Activated naive CD8-positive, alpha-beta T cell treated with anti-CD3 and anti-CD28 coated beads, Interleukin-2, amount 50 U/mL, for 24 hours (primary cell): ENCODE measurements at places on chromosomes 11 and 22.
A peak's percentile ranks its signal among the peaks of the same experiment; 100 is the strongest.

GRCh38 chr22:42930810-42931420 lies 73.8 kb upstream of the ARFGAP3 start:
- no peak overlapping the region for H3K4me3 ChIP-seq
- H3K27me3 ChIP-seq = no peaks in the 10 kb centered on the region
- H3K36me3 ChIP-seq = peaks cover 4% of the 10 kb centered on the region

DNA sequence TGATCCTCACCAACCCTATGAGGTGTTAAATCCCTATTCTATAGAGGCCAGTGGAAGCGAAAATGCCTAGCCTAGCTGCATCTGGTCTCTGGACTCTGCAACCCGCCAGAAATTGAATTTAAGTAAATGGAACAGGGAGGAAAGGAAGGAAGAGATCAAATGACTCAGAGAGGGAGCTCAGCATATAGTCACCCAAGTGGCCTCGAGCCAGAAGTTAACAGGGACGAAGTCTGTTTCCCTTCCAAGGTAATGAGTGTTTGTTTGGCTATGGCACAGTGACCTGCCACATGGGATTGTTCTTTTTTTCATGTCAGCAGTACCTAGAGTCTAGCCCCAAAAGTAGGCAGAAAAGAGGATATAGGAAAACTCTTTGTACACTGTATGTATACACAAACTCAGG lies 66.3 kb downstream of the PAK1 start:
- no peaks in the 10 kb centered on the region for H3K27me3 ChIP-seq
- DNase-seq = no peak

GRCh38 chr11:117107701-117108590 lies 9.7 kb upstream of the SIK3 start:
- H3K27me3 ChIP-seq = no peaks in the 10 kb centered on the region
- no peaks in the 10 kb centered on the region for H3K36me3 ChIP-seq
- no peak for DNase-seq
- H3K4me1 ChIP-seq = peaks cover 4% of the 10 kb centered on the region
- H3K27ac ChIP-seq = no peak overlapping the region

DNA sequence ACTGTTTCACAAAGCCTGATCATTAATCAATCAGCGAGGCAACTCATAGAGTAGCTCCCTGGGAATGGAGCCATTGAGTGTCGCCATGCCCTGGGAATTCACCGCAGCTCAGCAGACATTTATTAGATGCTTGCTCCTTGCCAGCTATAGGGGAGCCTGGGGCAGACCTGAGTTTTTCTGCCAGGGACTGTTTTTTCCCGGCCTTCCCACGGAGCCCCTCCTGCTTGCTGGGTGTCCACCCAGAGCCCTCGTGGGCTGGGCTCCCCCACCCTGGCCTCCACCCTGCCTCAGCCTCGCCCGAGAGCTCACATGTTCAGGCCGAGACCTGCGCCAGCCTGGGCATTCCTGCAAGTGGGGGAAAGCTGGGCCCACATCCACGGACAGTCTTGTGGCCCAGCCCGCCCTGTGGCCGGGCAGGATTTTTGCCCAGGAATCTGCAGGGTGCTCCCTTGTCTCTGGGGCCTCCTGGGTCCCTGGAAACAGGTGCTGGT lies 64.9 kb downstream of the SMIM38 start:
- no peaks in the 10 kb centered on the region for H3K4me1 ChIP-seq
- H3K27ac ChIP-seq = no peak overlapping the region
- no peak for DNase-seq

GRCh38 chr22:47789171-47789570 lies 1026.7 kb downstream of the TBC1D22A start:
- H3K4me1 ChIP-seq = no peaks in the 10 kb centered on the region
- H3K27me3 ChIP-seq = peaks cover 8% of the 10 kb centered on the region
- peaks cover 2% of the 10 kb centered on the region for H3K36me3 ChIP-seq
- DNase-seq = no peak

DNA sequence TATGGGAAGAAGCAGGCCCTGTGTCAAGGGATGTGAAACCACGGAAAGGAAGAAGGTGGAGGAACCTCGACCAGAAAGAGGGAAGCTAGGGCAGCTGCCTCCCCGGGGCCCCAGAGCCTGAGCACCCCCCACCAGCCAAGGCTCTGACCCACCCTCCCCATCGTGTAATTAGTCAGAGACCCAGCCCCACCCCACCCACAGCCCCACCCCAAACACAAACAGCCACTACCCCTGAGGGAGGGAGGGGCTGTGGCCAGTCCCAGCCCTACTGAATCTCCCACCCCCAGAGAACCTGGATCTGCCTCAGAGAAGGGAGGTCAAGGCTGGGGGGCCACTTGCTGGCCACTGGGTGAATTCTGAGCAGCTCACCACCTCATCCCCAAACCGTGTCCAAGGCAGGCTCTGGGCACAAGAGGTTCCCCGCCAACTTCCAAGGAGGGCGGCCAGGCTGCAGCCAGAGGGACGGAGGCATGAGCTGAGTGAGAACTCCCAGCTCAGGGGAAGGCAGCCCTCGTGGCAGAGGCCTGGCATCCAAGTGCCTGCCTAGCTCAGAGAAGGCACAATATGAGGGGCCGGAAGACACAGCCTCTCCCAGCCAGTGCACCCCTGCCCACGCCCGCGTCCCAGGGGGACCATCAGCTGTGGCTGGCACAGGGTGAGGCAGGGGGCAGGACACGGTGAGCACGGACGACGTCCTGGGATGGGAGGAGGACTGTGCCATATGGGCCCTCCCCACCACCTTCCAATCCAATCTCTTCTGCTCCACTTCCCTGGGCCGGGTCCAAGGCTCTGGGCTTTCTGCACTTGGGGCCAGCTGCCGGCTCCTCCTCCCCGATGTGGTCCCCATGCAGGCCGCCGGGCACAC lies 2.7 kb downstream of the PLXNB2 start:
- DNase-seq = no peak
- peaks cover 6% of the 10 kb centered on the region for H3K27me3 ChIP-seq
- no peak overlapping the region for H3K27ac ChIP-seq
- peaks cover 17% of the 10 kb centered on the region for H3K4me1 ChIP-seq
- H3K36me3 ChIP-seq = no peaks in the 10 kb centered on the region

DNA sequence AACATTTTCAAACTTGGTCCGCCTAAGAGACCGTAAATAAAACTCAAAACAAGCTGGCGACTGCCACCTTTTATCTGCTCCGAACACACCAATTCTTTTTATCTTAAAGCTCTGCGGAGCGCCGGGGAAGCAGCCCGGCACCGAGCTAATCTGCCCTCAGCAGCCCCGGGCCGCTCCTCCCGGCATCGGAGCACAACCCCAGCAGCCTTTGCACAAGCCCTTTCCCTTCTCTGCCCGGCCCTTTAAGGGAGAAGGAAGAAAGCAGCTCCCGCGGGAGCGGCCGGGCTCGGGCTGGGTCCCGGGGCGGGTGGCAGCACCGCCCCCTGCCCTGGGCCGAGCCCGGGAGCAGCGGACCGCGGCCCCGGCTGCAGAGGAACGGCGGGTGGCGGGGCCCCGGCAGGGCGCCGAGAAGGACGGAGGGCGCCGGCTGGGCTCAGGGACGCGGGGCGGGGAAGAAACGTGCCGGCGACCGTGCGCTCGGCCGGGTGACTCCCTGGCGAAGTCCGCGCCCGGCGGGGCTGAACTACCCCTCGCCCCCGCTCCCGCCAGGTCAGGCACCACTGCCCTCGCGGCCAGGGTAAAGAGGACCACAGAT lies 133.6 kb upstream of the C11orf58 start:
- peaks cover 25% of the 10 kb centered on the region for H3K4me1 ChIP-seq
- H3K27me3 ChIP-seq = peaks cover 54% of the 10 kb centered on the region
- H3K4me3 ChIP-seq = peak overlapping the region; percentile 76
- no peak overlapping the region for H3K27ac ChIP-seq

DNA sequence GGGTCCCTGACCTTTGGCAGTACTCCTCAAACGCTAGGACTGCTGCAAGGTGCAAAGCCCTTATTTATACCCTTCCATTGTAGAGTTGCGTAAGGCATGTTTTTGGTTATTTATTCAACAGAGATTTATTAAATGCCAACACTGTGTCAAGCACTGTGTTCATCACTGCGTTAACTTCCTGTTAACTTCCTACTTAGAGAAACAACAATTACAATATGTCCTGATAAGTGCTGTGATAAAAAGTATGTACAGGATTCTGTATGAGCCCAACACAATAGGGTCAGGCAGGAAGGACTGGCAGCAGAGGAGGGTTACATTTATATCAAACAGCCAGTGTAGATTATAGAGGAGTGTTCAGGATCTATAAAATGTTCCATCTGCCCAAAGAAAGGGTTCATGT lies 812.8 kb upstream of the API5 start:
- no peak overlapping the region for H3K27ac ChIP-seq
- no peaks in the 10 kb centered on the region for H3K27me3 ChIP-seq
- H3K4me1 ChIP-seq = no peaks in the 10 kb centered on the region
- H3K4me3 ChIP-seq = no peak overlapping the region
- H3K36me3 ChIP-seq = no peaks in the 10 kb centered on the region
